Urothelium cell line (cell line): ENCODE measurements at places on chromosomes 4 and X.

GRCh38 chr4:6566391-6567190 is 8.4 kb upstream of the MAN2B2 start:
- DNase-seq = no peak

- DNase-seq = no peak
These were observed 83.2 kb downstream of the SHROOM3 start for GRCh38 chr4:76518241-76518640.

- no peak for DNase-seq
These were observed 7.2 kb downstream of the TBC1D14 start for GRCh38 chr4:6916587-6917460.

GRCh38 chrX:153830640-153831428 is 490 bp upstream of the PDZD4 start:
- peak; percentile 38 for DNase-seq

- no peak for DNase-seq
These were observed 819.8 kb upstream of the PCDH7 start for GRCh38 chr4:29900336-29900735.

DNA sequence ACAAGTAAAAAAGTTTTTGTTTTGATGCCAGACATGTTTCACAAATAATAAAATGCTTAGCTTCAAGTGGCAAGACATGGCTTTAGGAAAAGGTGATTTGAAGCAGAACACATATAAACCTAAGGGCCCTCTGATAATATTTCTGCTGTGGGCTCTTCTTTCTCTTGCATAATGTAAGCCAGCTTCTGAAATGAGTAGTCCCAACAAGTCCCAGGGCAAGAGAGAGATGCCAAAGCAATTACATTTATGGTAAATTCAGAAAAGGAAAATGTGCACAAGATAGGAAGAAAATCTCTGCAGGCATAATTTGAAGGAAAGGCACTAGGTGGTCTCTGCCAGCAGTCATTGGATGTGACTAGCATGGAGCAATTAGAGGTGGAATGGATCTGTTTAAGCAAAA is 170.8 kb upstream of the GALNT7 start:
- DNase-seq = no peak

DNA sequence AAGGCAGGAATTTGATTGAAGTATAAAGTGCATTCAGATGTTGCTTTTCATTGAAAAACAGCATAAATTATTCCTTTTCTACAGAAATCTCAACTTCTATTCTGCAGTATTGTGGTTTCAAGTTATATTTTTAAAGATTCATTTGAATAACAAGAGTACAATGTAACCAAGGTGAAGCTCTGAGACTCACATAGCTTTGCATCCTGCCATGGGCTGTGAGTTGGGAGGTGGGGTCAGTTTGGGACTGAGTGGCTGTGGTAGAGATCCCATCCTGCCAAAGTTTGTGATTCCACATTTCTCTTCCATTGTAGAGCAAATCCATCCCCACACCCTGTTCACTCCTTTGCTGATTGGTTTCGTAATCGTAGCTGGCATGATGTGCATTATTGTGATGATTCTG is 69.2 kb downstream of the KIT start:
- DNase-seq = no peak

DNA sequence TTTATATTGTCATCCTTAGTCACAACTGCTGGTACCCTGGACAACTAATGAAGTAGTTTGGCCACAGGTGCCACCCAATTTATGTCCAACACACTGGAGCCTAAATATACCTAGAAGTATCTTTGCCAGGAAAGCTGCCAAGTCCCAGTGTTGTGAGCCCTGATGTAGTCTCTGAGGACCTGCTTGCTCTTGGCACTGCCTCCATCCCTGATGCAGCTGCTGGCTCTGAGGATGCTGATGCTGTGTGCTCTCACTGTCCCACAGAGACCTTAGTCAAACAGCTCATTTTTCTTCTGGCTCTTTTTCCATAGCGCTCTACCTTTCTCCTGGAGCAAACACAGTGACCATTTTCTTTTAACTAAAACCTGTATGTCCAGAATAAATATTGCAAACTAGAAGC is 1535.4 kb upstream of the ADGRL3 start:
- no peak for DNase-seq

GRCh38 chr4:165319030-165319429 is 8.4 kb upstream of the MSMO1 start:
- no peak for DNase-seq

- no peak for DNase-seq
These were observed 6.3 kb upstream of the RGS12 start for GRCh38 chr4:3286335-3287175.

DNA sequence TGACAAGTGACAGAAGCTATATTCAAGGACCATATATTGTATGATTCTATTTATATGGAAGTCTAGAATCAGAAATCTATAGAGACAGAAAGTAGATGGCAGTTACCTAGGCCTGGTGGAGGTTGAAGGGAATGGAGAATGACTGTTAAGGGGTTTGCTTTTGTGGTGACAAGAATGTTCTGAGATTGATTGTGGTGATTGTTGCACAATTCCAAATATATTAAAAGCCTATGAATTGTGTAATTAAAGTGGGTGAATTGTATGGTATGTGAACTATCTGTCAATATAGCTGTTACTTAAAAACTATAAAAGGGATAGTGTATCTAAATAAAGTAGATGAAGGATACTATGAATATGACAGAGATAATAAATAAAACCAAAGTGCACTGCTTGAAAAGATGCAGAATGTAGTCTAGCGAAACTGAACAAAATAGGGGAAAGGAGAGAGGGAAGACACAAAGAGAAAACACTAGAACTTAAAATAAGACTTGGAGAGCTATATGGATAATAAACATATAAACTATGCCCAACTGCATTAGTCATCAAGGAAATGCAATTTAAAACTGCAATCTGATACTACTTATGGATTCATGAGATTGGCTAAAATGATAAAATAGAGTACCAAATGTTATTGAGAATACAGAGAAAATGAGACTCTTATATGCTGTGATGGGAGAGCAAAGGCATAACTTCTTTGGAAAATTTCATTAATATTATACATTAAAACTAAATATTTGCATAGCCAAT is 82.1 kb upstream of the BANK1 start:
- no peak for DNase-seq

DNA sequence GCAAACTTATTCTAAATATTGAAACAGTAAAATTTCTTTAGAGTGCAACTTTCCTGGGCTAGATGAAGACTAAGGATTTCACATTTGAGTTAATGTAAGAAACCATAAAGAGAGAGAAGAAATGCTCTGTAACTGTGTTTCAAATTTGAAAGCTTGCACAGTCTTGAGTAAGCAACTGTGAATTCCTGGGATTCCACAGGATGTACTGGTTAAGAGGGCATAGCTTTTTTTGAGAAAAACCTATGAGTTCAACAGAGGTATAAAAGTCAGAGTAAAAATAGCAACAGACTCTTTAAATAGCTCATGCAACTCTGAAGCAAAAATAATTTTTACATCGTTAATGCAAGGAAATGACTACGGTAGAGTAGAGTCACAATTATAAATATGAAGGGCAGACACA is 25.5 kb downstream of the ZNF330 start:
- DNase-seq = peak; percentile 11

DNA sequence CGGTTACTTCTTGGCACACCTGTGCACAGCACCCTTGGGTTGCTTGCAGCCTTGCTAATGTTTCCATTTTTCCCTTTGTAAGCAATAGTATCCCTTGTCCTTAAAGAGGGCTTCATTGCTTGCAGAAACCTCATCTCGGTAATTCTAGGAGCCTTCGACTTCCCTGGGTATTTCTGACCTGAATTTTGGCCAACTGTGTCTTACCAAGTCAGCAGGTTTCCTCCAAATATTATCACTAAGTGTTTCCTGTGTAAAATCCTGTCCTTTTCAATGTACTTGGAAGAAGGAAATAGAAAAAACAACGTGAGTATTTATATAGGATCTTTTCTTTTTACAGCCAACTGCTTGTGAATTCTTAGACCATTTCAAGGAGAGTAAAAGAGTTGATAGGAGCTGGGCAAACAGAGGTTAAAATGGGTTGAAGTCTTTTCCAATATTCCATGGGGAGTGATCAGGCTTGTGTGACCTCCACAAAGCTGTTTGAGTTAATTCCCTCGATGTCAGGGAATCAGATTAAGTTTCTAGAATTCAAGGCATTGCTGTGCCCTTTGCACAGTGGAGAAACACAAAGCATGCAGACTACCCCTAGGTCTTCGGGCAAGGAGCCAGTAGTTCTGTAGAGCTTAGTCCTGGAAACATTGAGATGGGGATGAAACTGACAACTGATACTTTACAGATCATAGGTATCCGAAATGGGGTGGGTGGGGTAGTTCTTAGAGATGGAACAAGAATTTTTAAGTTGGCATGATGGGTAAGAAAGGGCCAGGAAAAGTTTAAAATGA is 209.9 kb downstream of the CPE start:
- no peak for DNase-seq

GRCh38 chrX:135256923-135257322 is 5.1 kb downstream of the ETDA start:
- no peak for DNase-seq

GRCh38 chr4:82758701-82759685 is 39.6 kb downstream of the SCD5 start:
- DNase-seq = no peak

GRCh38 chr4:56158483-56158882 is 209.7 kb downstream of the CEP135 start:
- DNase-seq = no peak

- DNase-seq = no peak
These were observed 147.0 kb downstream of the PACRGL start for GRCh38 chr4:20847124-20847747.

GRCh38 chr4:105586638-105587328 is 34.4 kb downstream of the ARHGEF38 start:
- DNase-seq = no peak

DNA sequence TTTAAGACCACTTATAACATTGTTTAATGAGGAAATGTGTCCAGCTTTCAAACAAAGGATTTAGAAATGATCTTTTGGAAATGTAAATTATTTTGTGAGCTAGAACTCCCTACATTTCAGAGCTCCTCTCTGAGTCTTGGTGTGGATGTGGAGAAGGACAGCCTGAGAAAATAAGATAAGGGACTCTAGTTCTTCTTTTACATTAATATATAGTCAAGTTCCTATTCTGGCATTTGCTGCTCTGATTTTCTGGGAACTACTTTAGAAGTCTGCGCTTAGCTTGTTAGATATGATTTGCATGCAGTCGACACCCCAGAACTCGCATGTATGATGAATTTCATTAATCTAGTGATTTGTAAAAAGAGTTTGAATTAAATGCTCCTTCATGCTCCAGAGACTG is 45.5 kb downstream of the TSPAN7 start:
- DNase-seq = no peak

GRCh38 chr4:109506890-109507289 is 53.2 kb upstream of the MCUB start:
- DNase-seq = no peak
